ENCODE measurements at places on chromosomes 7 and 10. TPM values are rescaled to one million over a fixed set of nuclear protein-coding genes. Genes with fewer than 3 reads are reported as not detected.

Gene ZNF365
- total RNA-seq = not detected

GRCh38 chr10:3460420-3461128, 288.0 kb upstream of the PITRM1 start:
- no peak overlapping the region for H3K27ac ChIP-seq
- DNase-seq = no peak
- no peak overlapping the region for H3K4me3 ChIP-seq
- H3K27me3 ChIP-seq = peaks cover 2% of the 10 kb centered on the region
- H3K36me3 ChIP-seq = no peaks in the 10 kb centered on the region

DNA sequence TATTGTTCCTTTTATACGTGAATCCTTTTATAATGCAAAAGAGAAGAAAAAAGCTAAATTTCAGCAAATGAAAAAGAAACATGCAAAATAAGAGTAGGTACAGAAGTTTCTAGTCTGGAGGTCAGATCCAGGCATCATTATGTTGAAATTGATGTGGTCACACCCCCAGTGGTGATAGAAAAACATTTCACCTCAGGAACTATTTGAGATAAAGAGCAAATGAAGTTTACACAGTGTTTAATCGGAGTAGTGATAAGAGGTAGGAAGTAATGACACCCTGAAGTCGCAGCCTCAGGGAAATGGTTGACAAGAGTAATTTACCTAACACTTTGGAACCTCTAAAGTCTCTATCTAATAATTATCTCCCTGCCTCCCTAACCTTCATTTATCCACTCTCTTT, 536.0 kb upstream of the STEAP1 start:
- no peak overlapping the region for H3K27ac ChIP-seq
- no peaks in the 10 kb centered on the region for H3K4me1 ChIP-seq
- no peak overlapping the region for H3K4me3 ChIP-seq
- DNase-seq = no peak

DNA sequence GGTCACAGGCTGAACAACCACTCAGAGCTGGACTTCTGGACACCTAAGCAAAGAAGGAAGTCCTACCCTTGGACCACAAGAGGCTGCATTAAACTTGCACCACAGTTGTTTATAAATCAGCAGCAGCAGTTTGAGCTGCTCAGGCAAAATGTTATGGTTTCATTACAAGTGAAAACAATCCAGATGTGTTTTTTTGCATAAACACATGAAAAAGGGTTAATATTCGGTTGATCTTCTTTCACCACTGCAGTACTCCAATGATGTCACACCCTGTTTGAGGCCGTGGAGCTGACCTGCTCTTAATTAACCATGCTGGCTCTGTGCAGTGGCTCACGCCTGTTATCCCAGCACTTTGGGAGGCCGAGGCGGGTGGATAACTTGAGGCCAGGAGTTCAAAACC, 490.8 kb upstream of the CELF2 start:
- no peak overlapping the region for H3K27ac ChIP-seq
- no peaks in the 10 kb centered on the region for H3K27me3 ChIP-seq
- DNase-seq = no peak
- H3K4me3 ChIP-seq = no peak overlapping the region
- H3K4me1 ChIP-seq = no peaks in the 10 kb centered on the region

- H3K36me3 ChIP-seq = peaks cover 45% of the 10 kb centered on the region
- no peaks in the 10 kb centered on the region for H3K27me3 ChIP-seq
- peak overlapping the region; percentile 89 for H3K27ac ChIP-seq
- peak overlapping the region; percentile 46 for H3K4me3 ChIP-seq
- H3K4me1 ChIP-seq = peaks cover 40% of the 10 kb centered on the region
Observed at GRCh38 chr7:50226145-50226544, 78.4 kb upstream of the IKZF1 start.

Gene ABCA13
- total RNA-seq = 0.06 TPM

Gene GPR26
- total RNA-seq = not detected

- no peak overlapping the region for H3K27ac ChIP-seq
- H3K36me3 ChIP-seq = peaks cover 11% of the 10 kb centered on the region
- no peaks in the 10 kb centered on the region for H3K27me3 ChIP-seq
- no peak for DNase-seq
- H3K4me3 ChIP-seq = no peak overlapping the region
Observed at GRCh38 chr10:48418189-48418788, 111.8 kb downstream of the MAPK8 start.

GRCh38 chr7:142375710-142376313, 118.0 kb upstream of the PRSS58 start:
- no peak overlapping the region for H3K4me3 ChIP-seq
- no peaks in the 10 kb centered on the region for H3K4me1 ChIP-seq
- H3K27me3 ChIP-seq = peaks cover 6% of the 10 kb centered on the region

- no peaks in the 10 kb centered on the region for H3K27me3 ChIP-seq
Observed at GRCh38 chr10:14527134-14527844, 196.6 kb upstream of the FRMD4A start.

Gene PBLD
- total RNA-seq = 1.1 TPM

DNA sequence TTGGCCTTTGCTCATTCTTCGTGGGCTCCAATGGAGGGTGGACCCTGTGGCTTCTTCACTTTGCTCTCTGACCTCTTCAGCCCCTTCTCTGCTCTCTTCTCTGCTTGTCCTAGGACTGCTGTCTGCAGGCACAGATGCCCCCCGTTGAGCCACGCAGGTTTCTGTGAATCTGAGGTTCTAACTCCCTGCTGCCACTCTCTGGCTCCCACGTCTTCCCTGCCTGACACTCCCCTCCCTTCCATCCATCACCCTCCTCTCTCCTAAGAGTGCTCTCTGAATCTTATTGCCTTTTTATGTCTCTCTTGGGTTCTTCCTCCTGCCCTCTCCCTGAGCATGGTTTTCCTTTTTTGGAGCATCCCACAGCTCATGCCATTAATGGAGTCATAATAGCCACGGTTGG, 499.5 kb upstream of the GALNT17 start:
- H3K4me1 ChIP-seq = peaks cover 4% of the 10 kb centered on the region
- no peak overlapping the region for H3K4me3 ChIP-seq
- H3K27ac ChIP-seq = no peak overlapping the region
- peaks cover 6% of the 10 kb centered on the region for H3K27me3 ChIP-seq

DNA sequence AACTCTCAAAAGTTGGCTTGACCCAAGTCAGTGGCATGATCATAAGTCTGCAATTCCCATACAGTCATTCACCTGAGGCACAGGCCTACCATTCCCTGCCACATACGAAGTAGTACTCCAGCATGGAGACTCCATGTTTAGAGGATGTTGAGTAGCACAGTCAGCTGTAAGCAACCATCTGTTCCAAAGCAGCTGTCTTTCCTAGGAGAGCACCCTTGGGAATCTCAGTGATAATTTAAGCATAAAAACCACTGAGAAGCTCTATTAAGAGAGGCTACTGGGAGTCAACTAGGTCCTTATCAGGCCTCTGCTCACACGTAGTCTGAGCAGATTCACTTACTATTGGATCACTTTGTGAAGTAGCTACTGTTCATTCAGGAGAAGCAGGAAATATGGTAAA, 61.6 kb upstream of the UNC5B start:
- no peak for DNase-seq
- H3K27ac ChIP-seq = no peak overlapping the region
- H3K27me3 ChIP-seq = peaks cover 5% of the 10 kb centered on the region
- H3K4me3 ChIP-seq = no peak overlapping the region
- no peaks in the 10 kb centered on the region for H3K36me3 ChIP-seq
- H3K4me1 ChIP-seq = no peaks in the 10 kb centered on the region

- H3K27ac ChIP-seq = no peak overlapping the region
- no peaks in the 10 kb centered on the region for H3K36me3 ChIP-seq
- no peak for DNase-seq
- peaks cover 34% of the 10 kb centered on the region for H3K27me3 ChIP-seq
- peaks cover 10% of the 10 kb centered on the region for H3K4me1 ChIP-seq
Observed at GRCh38 chr10:100693821-100694220, 51.6 kb upstream of the PAX2 start.

DNA sequence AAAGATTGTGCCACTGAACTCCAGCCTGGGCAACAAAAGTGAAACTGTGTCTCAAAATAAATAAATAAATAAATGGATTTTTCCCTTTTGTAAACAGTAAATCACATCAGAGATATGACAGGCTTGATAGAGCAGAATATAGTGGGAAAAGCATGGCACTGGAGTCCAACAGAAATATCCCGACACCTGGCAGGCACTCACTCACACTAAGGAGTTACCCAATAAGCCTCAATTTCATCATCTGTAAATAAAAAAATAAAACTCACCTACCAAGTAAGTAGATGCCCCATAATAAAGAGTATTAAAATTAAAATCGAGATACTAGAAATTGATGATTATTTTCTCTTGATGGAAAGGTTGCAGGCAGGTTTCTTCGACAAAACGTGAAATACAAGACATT, 1.7 kb downstream of the ATE1 start:
- peak overlapping the region; percentile 22 for H3K4me3 ChIP-seq
- DNase-seq = no peak
- peaks cover 15% of the 10 kb centered on the region for H3K4me1 ChIP-seq
- H3K27me3 ChIP-seq = no peaks in the 10 kb centered on the region
- H3K36me3 ChIP-seq = peaks cover 5% of the 10 kb centered on the region

DNA sequence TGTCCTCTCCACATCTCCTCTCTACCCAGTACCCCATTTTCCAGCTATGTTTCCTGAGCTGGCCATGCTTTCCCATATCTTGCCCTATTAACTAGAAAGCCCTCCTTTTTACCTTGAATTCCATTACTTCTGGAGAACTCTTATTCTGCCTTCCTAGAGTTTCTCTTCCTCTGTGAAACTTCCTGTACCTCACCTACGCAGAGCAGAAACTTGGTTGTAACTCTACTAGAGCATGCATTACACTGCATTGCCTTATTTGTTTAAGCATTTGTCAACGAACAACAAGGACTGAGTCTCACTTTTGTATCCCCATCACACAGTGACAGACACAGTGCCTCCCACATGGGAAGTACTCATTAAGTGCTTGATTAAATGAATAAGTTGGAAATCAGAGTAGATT, 36.4 kb downstream of the VCL start:
- no peak for DNase-seq
- H3K27me3 ChIP-seq = no peaks in the 10 kb centered on the region
- peaks cover 13% of the 10 kb centered on the region for H3K4me1 ChIP-seq
- no peak overlapping the region for H3K4me3 ChIP-seq

Gene PPP1R3C
- not detected for total RNA-seq

GRCh38 chr10:34078017-34078744, 736.9 kb downstream of the PARD3 start:
- no peak overlapping the region for H3K27ac ChIP-seq
- no peaks in the 10 kb centered on the region for H3K36me3 ChIP-seq
- DNase-seq = no peak
- no peaks in the 10 kb centered on the region for H3K27me3 ChIP-seq
- H3K4me1 ChIP-seq = no peaks in the 10 kb centered on the region

DNA sequence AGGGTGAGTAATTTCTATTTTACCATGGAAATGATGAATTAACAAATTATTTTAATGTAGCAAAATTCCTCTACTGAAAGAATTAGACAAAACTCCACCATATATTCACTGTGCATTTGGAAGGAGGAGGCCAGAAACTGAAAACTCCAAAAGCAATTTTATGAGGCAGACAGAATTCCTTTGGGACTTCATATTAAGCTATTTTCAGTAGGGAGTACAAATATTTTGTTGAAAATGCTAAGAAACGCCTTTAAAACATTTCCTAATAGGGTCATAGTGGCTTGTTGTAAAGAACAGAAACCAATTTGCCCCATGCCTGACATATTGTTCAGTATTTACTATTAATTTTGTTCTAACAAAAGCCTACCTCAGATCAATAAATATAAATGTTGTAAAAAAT, 117.8 kb downstream of the TES start:
- no peak overlapping the region for H3K4me3 ChIP-seq
- no peak for DNase-seq
- no peaks in the 10 kb centered on the region for H3K36me3 ChIP-seq
- H3K4me1 ChIP-seq = no peaks in the 10 kb centered on the region
- H3K27ac ChIP-seq = no peak overlapping the region

Gene VTI1A
- total RNA-seq = 39.0 TPM

DNA sequence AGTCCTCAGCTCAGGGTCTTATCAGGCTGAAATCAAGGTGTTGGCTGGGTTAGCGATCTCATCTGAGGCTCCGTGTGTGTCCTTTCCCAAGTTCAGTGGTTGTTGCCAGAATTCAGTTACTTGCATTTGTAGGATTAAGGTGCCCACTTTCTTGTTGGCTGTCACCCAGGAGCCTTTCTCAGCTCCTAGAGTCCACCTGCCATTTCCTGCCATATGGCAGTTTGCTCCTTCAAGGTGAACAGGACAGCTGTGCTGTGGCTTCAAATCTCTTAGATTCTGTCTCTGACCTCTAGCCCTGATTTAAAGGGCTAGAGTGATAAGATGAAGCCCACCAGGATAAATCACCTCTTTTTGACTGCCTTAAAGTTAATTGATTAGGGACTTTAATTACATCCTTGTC, 1.0 kb upstream of the HIF1AN start:
- H3K36me3 ChIP-seq = peaks cover 23% of the 10 kb centered on the region
- no peak overlapping the region for H3K4me3 ChIP-seq
- no peak overlapping the region for H3K27ac ChIP-seq
- peak; percentile 40 for DNase-seq
- no peaks in the 10 kb centered on the region for H3K27me3 ChIP-seq

DNA sequence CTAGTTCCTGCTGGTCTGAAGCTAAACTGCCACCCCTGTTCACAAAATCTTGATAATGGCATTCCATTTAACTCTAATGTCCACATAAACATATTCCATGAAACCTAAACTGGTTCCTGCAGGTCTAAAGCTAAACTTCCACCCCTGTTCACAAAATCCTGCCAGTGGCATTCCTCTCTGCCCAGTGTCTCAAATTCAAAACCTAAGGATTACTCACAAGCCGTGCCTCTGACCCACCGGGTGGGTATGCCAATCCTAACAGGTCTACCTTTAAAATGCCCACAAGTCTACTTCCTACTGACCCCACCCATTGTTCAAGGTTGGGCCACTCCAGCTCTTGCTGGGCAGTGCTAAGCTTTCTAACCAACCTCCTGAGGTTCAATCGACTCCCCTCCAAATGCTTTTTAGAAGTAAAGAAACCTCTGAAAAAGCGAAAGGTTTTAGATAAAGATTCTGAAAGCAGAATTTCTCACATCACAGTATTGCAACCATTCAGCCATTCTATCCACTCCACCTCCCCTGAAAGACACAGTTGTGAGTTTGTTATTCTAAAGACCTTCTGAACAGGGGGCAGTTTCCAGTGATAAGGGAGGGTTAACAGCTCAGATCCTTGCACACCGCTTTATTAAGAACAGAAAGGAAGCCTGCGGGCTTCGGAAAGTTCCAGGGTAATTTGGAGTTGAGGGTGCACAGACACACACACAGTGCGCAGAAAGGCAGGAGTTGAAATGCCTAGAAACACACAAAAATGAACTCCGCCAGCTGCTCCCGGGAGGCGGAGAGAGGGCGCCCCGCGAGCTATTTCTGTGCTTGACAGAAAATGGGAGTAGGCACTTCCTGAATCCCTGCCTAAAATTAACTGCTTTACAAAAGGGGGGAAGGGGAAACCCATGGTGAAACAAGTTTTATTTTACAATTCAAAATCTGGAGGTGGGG, 87.7 kb downstream of the TNS3 start:
- no peaks in the 10 kb centered on the region for H3K36me3 ChIP-seq
- no peak overlapping the region for H3K27ac ChIP-seq
- no peak for DNase-seq

GRCh38 chr7:126445991-126446390, 806.8 kb downstream of the GRM8 start:
- H3K36me3 ChIP-seq = no peaks in the 10 kb centered on the region
- no peak overlapping the region for H3K4me3 ChIP-seq
- no peak overlapping the region for H3K27ac ChIP-seq

All from activated CD8-positive, alpha-beta memory T cell treated with anti-CD3 and anti-CD28 coated beads, Interleukin-2, amount 10 ng/mL, durations not matched to agents 7 days and 5 days (primary cell).